Progenitor cell of endocrine pancreas (in vitro differentiated cells): ENCODE measurements at places on chromosomes 7 and 10. TPM values are rescaled to one million over a fixed set of nuclear protein-coding genes. Genes with fewer than 3 reads are reported as not detected.

The MBL2 gene
- total RNA-seq: not detected in 2 replicates

DNA sequence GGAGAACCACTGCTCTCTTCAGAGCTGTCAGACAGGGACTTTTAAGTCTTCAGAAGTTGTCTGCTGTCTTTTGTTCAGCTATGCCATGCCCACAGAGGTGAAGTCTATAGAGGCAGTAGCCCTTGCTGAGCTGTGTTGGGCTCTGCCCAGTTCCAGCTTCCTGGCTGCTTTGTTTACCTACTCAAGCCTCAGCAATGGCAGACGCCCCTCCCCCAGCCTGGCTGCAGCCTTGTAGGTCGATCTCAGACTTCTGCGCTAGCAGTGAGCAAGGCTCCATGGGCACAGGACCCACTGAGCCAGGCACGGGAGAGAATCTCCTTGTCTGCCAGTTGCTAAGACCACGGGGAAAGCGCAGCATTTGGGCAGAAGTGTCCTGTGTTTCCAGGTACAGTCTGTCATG lies 12.1 kb upstream of the CPA2 start:
- H3K27ac ChIP-seq: no peak overlapping the region
- peaks cover 17% of the 10 kb centered on the region for H3K36me3 ChIP-seq
- H3K4me3 ChIP-seq: no peak overlapping the region
- DNase-seq: no peak
- peaks cover 2% of the 10 kb centered on the region for H3K4me1 ChIP-seq
- no peaks in the 10 kb centered on the region for H3K27me3 ChIP-seq

GRCh38 chr10:100710151-100710871 lies 35.1 kb upstream of the PAX2 start:
- no peaks in the 10 kb centered on the region for H3K36me3 ChIP-seq
- DNase-seq: no peak
- peak overlapping the region; percentile 25 for H3K4me3 ChIP-seq

The OR2A12 gene
- not detected in 2 replicates for total RNA-seq

- peaks cover 8% of the 10 kb centered on the region for H3K27me3 ChIP-seq
- H3K27ac ChIP-seq: no peak overlapping the region
- H3K4me1 ChIP-seq: peaks cover 34% of the 10 kb centered on the region
- no peak for DNase-seq
Observed at GRCh38 chr10:78772986-78773530, 295.7 kb upstream of the ZMIZ1 start.

DNA sequence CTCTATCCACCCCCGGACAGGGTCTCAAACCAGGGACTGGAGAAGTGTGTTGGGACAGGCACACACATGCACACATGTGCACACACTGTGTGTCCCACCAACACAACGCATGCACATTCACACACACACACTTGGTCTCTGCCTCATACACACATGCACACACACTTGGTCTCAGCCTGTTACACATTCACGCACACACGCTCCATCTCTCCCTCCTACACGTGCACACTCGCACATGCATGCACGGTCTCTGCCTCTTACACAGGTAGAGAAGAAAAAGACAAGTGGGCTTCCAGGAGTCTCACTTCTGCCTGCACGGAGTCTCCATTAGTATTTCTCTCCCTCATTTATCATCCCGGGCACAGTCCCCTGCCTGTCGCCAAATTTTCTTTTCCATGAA lies 171.2 kb downstream of the EBF3 start:
- no peak overlapping the region for H3K4me3 ChIP-seq
- no peaks in the 10 kb centered on the region for H3K4me1 ChIP-seq
- H3K27me3 ChIP-seq: peaks cover 68% of the 10 kb centered on the region
- DNase-seq: no peak
- H3K27ac ChIP-seq: no peak overlapping the region
- H3K36me3 ChIP-seq: peaks cover 8% of the 10 kb centered on the region

DNA sequence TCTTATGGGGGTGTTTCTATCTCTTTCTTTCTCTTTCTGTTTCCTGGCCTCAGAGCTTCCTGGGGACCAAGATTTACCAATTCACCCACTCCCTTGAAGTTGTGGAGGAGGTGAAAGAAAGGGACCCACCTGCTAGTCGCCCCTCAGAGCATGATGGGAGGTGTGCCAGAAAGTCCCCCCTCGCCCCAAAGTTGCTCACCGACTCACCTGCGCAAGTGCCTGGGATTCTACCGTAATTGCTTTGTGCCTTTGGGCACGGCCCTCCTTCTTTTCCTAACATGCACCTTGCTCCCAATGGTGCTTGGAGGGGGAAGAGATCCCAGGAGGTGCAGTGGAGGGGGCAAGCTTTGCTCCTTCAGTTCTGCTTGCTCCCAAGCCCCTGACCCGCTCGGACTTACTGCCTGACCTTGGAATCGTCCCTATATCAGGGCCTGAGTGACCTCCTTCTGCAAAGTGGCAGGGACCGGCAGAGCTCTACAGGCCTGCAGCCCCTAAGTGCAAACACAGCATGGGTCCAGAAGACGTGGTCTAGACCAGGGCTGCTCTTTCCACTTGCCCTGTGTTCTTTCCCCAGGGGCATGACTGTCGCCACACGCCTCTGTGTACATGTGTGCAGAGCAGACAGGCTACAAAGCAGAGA lies 12.2 kb downstream of the AQP1 start:
- H3K27ac ChIP-seq: no peak overlapping the region
- H3K36me3 ChIP-seq: no peaks in the 10 kb centered on the region
- no peak overlapping the region for H3K4me3 ChIP-seq

- H3K4me3 ChIP-seq: no peak overlapping the region
- DNase-seq: no peak
- no peaks in the 10 kb centered on the region for H3K27me3 ChIP-seq
- peaks cover 1% of the 10 kb centered on the region for H3K36me3 ChIP-seq
- H3K4me1 ChIP-seq: peaks cover 14% of the 10 kb centered on the region
Observed at GRCh38 chr10:103677486-103678177, 177.7 kb downstream of the SH3PXD2A start.

DNA sequence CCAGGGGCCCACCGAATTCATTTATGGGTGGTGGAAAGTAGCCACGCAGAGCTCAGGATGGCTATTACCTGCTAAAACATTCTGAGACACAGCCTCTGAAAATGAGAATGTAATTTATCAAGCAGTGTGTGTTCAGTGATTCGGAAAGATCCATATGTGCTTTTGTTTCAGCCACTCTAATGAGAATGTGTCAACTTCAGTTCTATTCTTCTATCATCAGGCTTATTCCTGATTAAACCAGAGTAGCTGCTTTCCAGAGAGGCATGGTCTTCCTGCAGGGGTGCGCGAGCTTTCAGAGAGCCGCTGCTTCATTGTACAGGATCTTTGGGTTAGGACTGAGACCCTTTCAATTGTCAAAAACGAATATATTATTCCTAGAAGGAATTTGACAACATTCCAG lies 167.6 kb downstream of the OTUD1 start:
- no peak overlapping the region for H3K4me3 ChIP-seq
- DNase-seq: no peak
- H3K27ac ChIP-seq: peak overlapping the region; percentile 26
- no peaks in the 10 kb centered on the region for H3K36me3 ChIP-seq

DNA sequence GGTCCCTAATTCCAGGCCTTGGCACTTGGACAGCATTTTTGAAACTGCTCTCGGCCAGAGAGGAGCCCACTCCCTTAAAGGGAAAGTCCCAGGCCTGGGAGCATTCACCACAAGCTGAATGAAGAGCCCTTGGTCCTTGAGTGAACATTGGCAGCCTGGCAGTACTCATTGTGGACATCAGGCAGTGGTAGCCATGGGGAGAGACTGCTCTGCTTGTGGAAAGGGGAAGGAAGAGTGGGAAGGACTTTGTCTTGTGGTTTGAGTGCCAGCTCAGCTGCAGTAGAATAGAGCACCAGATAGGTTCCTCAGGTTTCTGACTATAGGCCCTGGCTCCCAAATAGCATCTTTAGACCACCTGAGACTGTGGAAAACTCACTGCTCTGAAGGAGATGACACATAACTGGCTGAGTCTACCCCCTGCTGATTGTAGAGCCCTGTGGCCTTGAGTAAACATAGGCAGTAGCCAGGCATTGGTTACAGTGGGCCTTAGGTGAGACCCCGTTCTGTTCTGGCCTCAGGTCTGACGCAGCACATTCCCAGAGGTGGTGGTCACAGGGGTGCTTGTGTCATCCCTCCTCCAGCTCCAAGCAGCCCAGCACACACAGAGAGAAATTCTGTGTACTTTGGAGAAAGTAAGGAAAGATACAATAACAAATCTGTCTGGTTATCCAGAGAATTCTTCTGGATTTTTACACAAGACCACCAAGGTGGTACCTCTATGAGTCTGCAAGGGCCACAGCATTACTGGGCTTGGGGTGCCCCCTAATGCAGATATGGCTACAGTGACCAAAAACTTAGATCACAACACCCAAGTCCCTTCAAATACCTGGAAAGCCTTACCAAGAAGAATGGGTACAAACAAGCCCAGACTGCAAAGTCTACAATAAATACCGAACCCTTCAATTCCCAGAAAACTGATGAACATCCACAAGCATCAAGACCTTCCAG lies 153.8 kb downstream of the GNAI1 start:
- H3K36me3 ChIP-seq: no peaks in the 10 kb centered on the region
- H3K4me1 ChIP-seq: peaks cover 9% of the 10 kb centered on the region
- H3K27me3 ChIP-seq: no peaks in the 10 kb centered on the region
- H3K27ac ChIP-seq: peak overlapping the region; percentile 3

The SPDYE8 gene
- total RNA-seq: 0.22 TPM in 1 of 2 replicates, not detected in the other

GRCh38 chr10:129419397-129419796 lies 47.6 kb upstream of the MGMT start:
- H3K4me3 ChIP-seq: no peak overlapping the region
- H3K4me1 ChIP-seq: no peaks in the 10 kb centered on the region
- H3K27ac ChIP-seq: no peak overlapping the region
